ENCODE measurements at places on chromosomes 2 and 18.

DNA sequence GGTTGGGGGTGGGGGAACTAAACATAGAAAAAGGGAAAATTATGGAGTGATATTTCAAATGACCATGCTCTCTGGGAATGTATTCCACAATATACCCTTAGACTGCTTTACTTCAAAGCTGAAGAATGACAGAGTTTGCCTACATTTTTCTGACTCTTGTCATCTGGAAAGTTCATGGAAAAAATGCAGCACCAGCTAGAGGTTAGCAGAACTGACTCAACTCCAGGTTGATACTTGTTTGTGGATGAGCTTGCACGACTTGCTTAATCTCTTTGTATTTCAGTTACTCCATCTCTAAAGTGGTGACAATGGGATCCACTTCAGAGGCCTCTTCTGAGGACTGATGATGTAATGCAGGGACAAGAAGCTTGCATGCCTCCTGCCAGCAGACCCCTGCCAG, 824.0 kb upstream of the ID2 start:
- no peak for DNase-seq

GRCh38 chr2:239192975-239193374, 207.8 kb downstream of the HDAC4 start:
- DNase-seq: no peak

DNA sequence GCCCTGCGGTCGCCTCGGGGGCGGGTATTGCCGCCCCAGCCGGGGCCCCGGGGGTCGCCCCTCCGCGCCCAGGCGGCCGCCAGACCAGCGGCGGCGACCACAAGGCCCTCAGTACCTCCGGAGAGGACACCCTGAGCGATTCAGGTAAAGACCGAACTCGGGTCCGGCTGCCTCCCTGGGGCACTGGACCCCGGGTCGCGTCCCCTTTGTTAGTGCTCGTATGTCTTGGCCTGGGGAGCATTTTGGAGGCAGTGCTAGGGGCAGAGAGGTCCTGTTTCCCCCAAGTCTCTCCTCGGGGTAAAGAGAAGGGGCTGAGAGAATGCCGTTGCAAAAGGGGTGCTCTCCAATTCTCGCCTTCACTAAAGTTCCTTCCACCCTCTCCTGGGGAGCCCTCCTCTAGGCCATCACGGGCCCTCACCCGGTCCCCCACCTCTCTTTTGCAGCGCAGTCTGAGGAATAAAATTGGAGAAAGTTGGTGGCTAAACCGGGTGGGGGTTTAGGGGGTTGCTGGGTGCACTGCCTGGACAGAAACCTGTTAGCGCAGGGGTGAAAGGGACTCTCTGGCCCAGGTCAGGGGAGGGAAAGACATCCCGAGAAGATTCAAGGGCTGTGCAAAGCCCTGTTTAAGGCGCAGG, 2.5 kb downstream of the MYCN start:
- no peak for DNase-seq

DNA sequence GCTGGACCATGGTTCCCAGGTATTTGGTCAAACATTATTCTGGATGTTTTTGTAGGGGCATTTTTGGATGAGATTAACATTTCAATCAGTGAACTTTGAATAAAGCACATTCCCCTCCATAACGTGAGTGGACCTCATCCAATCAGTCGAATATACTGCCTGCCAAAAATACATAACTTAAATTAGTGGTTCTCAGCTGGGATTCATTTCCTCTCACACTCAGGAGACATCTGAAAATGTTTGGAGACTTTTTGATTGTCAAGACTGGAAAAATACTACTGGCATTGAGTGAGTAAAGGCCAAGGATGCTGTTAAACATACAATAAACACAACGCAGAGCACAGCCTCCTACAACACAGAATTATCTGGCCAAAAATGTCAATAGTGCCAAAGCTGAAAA, 198.2 kb downstream of the MYO1B start:
- no peak for DNase-seq

DNA sequence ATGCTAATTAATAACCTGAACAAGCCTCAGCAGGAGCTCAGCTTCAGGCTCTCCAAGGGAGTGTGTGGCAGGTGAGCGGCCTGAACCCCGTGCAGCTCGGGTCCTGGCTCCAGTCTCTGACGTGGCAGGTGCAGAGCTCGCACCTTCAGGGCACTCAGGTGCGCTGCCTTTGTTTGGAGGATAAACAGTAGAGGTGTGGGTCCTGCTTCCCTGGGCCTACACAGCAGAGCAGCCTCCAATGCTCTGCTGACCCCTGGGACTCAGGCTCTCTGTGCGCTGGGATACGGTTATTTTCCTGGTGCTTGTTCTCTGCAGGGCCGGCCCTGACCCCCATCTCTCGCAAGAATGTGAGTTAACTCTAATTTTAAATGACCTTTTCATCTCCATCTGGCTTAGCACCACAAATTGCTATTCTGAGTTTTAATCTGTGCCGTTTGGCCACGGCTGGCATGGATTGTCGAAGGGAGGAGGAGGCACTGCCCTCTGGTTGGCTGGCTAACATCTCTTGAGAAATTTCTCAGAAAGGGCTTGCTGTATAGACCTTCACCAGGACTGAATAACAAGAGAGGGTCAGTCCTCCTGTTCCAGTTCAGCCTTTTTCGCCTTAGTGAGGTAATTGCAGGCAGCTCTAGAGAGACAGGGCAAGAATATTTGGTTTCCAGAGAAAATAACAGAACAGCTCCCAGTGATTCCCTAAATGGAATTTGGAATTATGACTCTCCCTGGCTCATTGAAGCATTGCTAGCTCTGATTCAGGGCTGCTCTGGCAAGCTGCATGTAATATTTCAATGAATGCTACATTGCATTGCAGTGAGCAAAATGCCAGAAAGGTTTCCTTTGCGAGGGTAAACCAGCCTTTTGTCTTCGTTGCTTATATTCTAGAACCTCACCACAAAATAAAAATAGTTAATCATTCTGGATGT, 161.8 kb downstream of the DCDC2C start:
- no peak for DNase-seq

GRCh38 chr2:113700186-113700841, 56.1 kb downstream of the SLC35F5 start:
- peak; percentile 34 for DNase-seq

- no peak for DNase-seq
Observed at GRCh38 chr2:170298115-170298514, 120.2 kb downstream of the MYO3B start.
